ENCODE measurements at places on chromosomes 6 and 20.

GRCh38 chr20:1816384-1817381 lies 78.5 kb upstream of the SIRPA start:
- peak; percentile 14 for DNase-seq

DNA sequence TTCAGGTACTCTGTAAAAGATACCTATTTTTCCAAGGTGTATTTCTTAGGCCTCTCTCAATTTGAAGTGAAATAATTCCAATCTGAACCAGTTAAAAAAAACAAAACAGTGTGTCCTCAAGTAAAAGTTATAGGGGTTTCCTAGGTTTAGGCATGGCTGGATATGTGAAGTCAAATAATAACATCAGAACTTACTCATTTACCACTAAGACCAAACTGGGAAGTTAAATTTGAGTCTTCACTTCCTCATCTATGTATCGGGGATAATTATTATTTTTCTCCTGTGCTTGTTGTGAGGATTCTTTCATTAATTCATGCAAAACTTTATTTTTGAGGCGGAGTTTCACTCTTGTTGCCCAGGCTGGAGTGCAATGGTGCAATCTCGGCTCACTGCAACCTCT lies 86.2 kb upstream of the PTPRK start:
- DNase-seq = no peak

DNA sequence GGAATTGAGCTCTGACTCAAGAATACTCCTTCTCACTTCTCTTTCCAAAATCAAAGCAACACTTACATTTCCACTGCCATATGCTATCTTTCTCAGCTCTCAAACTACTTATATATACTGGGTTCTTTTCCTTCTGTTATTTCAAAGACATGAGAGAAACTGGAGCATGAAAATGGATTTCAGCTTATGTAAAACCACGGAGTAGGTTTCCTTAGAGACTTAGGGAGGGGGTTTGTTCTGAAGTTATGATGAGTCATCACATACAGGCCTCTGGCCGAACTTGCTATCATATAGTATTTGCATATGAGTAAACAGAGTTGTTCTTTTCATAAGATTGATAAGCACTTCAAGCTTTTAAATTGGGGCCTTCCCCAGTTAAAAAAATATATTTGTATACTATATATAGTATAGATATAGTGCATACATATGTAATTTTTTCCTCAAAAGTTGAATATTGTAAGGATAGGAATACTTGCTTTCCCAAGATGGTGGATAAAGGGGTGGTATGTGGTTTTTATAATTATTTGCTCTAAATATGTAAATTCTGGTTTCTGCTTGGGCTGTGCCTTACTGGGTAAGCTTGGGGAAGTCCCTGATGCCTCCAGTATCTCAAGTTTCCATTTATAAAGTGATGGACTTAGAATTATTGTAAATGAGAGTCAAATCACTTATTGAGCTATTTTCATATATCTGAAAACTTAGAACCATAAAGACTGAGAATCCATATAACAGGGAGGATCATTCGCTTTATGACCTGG lies 273.9 kb downstream of the RFPL4B start:
- no peak for DNase-seq

GRCh38 chr20:32872266-32872665 lies 13.5 kb downstream of the EFCAB8 start:
- no peak for DNase-seq

DNA sequence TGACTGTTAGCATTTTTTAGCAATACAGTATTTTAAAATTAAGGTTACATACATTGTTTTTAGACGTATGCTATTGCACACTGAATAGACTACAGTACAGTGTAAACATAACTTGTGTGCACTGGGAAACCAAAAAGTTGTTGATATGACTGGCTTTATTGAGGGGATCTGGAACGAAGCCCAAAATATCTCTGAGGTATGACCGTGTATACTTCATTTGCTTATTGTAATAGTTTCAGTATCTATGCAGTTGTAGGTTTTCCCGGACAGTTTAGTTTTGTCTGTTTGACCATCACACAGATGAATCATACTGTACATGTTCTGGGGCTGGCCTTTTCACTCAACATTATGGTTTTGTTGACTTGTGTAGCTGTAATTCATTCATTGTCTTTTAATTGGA lies 6.9 kb upstream of the ZBTB12 start:
- DNase-seq = no peak

GRCh38 chr6:70599187-70599586 lies 32.5 kb downstream of the SDHAF4 start:
- peak; percentile 18 for DNase-seq

DNA sequence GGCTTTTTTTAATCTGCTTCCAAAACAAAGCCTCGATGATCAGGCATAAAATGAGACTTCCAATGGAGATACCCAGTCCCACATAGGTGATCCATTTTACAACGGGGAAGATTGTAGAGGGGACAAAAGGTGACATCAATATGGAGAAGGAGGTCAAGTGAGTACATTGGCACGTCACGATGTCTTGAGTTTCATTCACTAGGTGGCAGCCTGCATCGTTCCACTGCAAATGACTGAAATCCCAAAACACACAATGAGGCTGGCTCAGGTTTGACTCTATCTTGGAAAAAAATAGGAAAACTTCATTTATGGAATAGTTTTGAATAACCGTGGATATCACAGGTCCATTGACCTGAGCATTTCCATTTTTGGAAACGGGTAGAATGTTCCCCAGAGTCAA lies 32.5 kb downstream of the ADGRF1 start:
- DNase-seq = no peak

GRCh38 chr6:5481033-5481432 lies 219.7 kb downstream of the FARS2 start:
- DNase-seq = no peak

- DNase-seq = no peak
Observed at GRCh38 chr20:32946629-32947028, 57.6 kb downstream of the SUN5 start.

- peak; percentile 25 for DNase-seq
Observed at GRCh38 chr6:89433252-89434149, 549 bp downstream of the ANKRD6 start.

DNA sequence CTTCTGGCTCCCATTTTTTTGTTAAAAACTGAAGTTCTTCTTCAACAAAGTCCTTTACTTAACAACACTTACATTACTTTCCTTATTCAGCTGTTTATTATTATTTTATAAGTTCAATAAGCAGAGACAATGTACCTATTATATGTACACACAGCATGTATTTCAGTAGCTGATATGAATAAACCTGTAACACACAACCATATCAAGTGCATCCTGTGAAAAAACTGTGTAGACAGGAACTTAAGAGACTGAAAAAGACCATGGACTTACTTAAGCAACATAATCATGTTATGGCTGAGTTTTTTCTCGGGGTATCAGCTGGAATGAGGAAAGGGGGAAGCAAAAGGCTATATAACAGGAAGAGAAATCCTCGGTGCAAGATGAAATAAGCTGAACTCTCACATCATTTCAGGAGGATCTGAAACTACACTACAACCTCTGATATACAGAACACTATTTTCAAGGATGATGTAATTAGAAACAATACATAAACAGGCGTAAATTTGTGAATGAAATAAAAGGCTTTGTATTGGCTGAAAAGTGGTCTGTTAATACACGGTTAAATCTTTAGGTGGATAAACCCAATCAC lies 70.9 kb downstream of the REV3L start:
- DNase-seq = no peak

- DNase-seq = no peak
Observed at GRCh38 chr6:104884867-104885517, 25.3 kb upstream of the HACE1 start.

- DNase-seq = peak; percentile 41
Observed at GRCh38 chr20:3813848-3814581, 6.3 kb upstream of the AP5S1 start.

- no peak for DNase-seq
Observed at GRCh38 chr6:78701407-78701806, 165.9 kb upstream of the IRAK1BP1 start.

GRCh38 chr6:27672113-27672799 lies 199.4 kb upstream of the ZNF184 start:
- peak; percentile 44 for DNase-seq

- DNase-seq = no peak
Observed at GRCh38 chr6:137126875-137127485, 46.5 kb downstream of the IL22RA2 start.

DNA sequence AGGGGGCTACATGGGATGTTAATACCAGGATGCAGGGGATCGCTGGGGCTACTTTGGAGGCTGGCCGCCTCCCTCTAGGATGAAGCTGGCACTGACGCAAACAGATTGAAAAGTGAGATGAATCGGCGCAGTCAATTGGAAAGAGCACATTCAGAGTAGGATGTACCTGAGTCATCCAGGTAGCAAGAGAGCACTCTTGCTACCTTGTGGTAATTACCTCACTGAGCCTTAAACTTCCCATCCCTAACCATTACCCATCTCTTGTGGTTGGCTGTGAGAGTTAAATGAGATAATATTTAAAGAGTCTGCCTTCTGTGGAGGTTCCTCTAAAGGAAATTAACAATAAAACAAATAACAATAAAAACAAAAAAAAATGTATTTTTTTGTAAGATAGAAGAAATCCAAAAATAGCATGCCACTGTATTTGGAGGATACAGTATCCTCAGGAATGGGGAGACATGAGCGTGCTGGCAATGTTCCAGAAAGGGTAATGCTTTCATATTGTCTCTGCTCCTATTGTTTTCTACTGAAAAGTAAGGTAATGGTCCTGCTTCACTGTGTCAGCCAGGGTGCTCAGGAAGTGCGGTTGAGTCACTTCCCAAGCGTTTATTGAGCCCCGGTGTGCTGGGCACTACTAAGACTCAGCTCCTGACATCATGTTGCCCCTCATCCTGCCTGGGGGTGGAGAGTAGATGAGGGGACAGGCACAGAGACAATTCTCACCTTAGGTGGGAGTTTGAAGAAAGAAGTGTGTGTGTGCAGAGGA lies 301.1 kb downstream of the EYA4 start:
- peak; percentile 41 for DNase-seq

DNA sequence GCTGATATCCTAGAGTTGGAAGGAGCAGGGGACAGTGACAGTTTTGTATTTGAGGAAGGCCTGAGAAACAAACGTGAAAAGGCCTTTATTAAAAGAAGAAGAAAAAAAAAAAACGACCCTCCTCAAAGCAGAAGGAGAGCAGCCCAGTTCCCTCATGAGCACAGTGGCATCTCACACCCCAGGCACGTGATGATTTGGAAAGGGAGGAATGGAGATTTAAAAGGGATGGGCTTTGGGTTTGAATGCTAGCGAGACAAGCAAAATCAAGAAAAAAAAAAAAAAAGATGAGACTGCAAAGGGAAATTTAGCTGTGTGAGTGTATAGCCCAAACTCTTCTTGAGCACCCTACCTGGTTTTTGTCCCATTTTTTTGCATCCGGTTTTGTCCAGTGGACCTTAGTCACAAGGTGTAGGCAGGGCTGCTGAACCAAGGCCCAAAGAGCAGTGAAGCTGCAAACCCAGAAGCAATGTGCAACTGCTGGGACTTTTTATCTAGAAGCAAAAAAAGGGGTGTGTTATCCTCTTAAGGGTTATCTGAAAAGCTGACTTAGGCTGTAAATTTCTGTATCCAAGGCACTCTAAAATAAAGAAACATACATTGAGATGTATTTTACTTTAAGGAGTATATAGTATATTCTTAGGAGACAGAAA lies 54.5 kb upstream of the RREB1 start:
- no peak for DNase-seq

- DNase-seq = no peak
Observed at GRCh38 chr6:76351275-76351674, 278.8 kb upstream of the IMPG1 start.

GRCh38 chr6:124234801-124235200 lies 431.1 kb downstream of the NKAIN2 start:
- DNase-seq = no peak

- DNase-seq = no peak
Observed at GRCh38 chr6:149176971-149177667, 140.4 kb upstream of the TAB2 start.

- no peak for DNase-seq
Observed at GRCh38 chr6:136750696-136751521, 41.4 kb downstream of the MAP3K5 start.

DNA sequence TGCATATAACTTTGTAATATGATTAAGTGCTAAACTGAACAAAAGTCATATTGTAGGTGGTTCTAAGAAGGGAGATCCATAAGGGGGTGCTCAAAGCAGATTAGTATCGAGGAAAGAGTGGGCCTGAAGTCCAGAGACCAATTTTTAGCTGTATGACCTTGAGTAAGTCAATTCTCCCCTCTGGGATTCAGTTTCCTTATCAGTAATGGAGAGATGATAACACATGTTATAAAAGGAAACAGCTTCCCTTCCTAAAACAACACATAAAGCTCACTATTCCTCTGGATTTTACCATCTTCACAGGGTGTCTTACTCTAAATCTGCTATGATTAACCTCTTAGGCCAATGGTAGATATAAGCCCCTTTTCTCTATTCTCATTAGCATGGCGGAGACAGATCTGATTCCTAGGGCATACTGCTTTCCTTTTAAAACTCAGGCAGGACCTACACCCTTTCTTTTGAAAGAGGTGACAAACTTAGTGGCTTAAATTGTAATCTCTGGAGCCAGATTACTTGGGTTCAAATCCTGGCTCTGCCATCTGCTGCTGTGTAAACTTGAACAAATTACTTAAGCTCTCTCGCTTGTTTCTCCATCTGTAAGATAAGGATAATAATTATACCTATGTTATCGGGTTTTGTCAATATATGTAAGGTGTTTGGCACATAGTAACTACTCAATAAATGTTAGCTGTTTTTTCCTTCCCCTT lies 39.5 kb downstream of the ACSS2 start:
- no peak for DNase-seq

DNA sequence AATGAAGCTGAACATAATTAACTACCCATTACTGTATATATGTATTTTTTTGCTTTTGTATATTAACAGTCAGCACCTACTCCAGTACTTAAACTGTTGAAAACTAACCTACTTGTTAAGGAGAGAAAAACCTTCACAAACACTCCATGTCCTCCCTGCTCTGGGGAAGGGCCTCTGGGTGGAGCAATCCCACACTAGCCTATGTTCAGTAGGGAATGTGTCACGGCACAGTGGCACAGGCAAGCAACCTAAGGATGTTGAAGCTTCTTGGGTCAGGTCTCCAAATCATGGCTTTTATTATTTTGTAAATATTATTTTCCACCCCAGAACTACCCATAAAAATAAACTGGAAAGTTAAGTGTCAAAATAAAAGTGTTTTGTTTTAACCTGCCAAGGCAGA lies 5.3 kb downstream of the MAN1A1 start:
- no peak for DNase-seq

DNA sequence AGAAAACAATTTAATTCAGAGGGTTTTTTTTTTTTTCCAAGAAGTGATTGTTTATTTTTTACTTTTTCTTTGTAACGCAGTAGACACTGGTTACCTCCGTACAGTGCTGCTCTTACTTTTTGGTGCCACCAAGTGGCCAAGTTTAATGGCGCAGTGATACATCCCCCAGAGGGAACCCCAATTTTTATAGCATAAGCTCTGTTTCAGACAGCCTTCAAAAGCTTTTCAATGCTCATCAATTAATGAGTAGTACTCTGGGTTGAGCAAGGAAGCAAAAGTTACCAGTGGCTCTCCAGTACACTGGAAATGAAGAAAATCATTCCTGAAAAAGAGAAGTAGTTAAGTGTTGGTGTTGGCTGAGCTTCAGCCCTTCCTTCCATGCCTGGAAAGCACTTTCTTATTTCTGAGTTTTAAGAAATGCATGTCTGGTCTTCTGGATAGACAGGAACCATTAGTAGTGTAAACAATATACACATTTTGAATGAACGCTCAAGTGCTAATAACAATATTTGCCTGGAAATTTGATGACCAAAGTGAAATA lies 129.1 kb upstream of the SMLR1 start:
- DNase-seq = peak; percentile 65

GRCh38 chr6:156425359-156426020 lies 351.7 kb upstream of the ARID1B start:
- no peak for DNase-seq

- no peak for DNase-seq
Observed at GRCh38 chr6:138666636-138667035, 106.9 kb upstream of the CCDC28A start.
